ENCODE measurements at places on chromosomes 7 and 10.

DNA sequence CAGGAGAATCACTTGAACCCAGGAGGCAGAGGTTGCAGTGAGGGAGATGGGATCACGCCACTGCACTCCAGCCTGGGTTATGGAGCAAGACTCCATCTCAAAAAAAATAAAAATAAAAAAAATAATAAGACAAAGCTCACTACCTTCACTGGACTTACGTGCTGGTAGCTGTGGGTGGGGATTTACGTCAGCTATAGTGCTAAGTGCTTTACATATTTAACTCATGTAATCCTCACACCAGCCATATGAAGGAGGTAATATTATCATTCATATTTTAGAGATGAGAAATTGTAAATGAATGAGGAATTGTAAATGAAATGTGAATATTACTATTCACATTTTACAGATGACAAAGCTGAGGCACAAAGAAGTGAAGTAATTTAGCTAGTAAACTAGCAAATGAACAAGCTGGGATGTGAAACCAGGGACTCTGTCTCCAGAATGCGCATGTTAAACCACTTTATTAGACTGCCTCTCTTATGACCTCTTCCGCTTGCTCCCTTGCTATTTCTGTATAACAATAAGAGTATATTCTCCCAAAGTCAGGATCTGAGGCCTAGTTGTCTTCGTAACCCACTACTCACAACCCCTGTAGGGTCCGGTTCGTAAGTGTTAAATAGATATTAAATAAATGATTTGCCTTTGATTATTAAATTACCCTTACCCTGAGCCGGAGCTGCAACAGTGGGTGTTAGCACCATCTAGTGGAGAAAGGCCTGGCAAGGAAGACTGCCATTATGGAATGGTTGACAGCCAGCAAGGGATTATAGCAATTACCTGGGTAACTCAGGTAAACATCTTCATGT, 70.2 kb downstream of the HTR7 start:
- no peak overlapping the region for H3K27ac ChIP-seq
- H3K4me3 ChIP-seq: no peak overlapping the region
- DNase-seq: no peak
- H3K36me3 ChIP-seq: no peaks in the 10 kb centered on the region

- no peak overlapping the region for H3K27ac ChIP-seq
- no peaks in the 10 kb centered on the region for H3K36me3 ChIP-seq
- H3K27me3 ChIP-seq: peaks cover 4% of the 10 kb centered on the region
- H3K4me3 ChIP-seq: no peak overlapping the region
- H3K4me1 ChIP-seq: no peaks in the 10 kb centered on the region
- no peak for DNase-seq
Measured at GRCh38 chr10:27663621-27664020, 82.0 kb downstream of the MKX start.

GRCh38 chr7:73503229-73503628, 18.9 kb downstream of the BAZ1B start:
- peaks cover 64% of the 10 kb centered on the region for H3K36me3 ChIP-seq
- H3K27ac ChIP-seq: no peak overlapping the region
- H3K27me3 ChIP-seq: no peaks in the 10 kb centered on the region
- no peaks in the 10 kb centered on the region for H3K4me1 ChIP-seq

GRCh38 chr10:103373544-103373943, 5.8 kb downstream of the TAF5 start:
- H3K4me3 ChIP-seq: no peak overlapping the region
- H3K36me3 ChIP-seq: peaks cover 4% of the 10 kb centered on the region
- no peak overlapping the region for H3K27ac ChIP-seq
- H3K4me1 ChIP-seq: peaks cover 17% of the 10 kb centered on the region

GRCh38 chr10:3150961-3151360, 21.6 kb downstream of the PITRM1 start:
- no peak overlapping the region for H3K27ac ChIP-seq
- no peaks in the 10 kb centered on the region for H3K4me1 ChIP-seq
- H3K36me3 ChIP-seq: peaks cover 83% of the 10 kb centered on the region
- no peaks in the 10 kb centered on the region for H3K27me3 ChIP-seq

DNA sequence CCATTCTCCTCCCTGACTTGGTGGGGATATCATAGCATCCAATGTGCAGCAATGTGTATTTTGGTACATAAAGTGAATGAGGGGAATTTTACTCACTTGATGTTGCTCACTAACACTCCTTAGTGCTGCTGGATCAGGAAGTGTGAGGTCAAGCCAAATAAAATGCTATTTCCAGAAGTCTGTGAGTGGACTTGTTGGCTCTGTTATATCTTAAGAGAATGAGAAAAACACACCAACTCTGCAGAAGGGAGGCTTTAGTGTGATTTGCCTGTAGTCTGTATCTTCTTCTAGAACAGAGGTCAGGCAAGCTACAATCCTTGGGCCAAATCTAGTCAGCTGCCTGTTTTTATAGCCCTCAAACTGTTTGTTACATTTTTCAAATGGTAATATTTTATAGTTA, 154.3 kb downstream of the POLR1F start:
- no peak overlapping the region for H3K27ac ChIP-seq
- no peak for DNase-seq
- no peaks in the 10 kb centered on the region for H3K27me3 ChIP-seq
- H3K4me1 ChIP-seq: no peaks in the 10 kb centered on the region
- no peak overlapping the region for H3K4me3 ChIP-seq
- H3K36me3 ChIP-seq: no peaks in the 10 kb centered on the region

DNA sequence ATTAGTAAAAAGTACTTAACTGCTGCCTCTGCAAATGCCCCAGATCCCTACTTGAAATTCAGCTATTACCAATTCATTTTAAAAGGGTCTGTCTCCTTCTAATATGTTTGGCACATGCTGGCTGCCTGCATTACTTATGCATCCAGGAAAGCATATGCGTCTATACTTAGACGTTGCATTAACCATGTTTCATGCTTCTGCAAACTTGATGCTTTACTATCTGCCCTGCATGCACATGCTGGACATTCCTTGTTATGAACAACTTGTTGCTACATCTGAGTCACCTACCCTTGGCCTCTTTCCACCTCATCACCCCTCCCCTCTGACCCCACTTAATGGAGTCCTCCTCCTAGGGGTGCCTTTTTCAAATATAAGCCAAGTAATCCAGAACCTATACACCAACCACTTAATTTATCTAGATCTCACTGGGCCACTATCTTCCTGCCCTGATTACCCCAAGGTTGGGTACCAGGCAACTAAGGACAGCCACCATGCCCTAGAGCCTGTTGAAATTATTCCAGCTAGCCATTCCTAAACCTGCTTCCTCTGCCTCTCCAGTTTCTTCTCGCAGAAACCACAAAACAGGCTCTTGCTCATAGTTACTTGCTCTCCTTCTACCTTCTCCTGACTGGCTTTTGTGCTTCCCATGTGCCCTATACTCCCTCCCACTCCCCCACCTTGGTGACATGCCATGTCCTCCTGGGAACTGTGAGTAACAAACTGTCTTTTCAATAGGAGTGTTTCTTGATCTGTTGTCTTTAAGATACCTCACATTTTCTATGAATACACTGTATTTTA, 1187.9 kb downstream of the REEP3 start:
- no peaks in the 10 kb centered on the region for H3K4me1 ChIP-seq
- no peak overlapping the region for H3K4me3 ChIP-seq
- no peaks in the 10 kb centered on the region for H3K36me3 ChIP-seq
- H3K27me3 ChIP-seq: no peaks in the 10 kb centered on the region
- no peak for DNase-seq

- no peaks in the 10 kb centered on the region for H3K36me3 ChIP-seq
- DNase-seq: no peak
- H3K27ac ChIP-seq: peak overlapping the region; percentile 69
- H3K4me3 ChIP-seq: peak overlapping the region; percentile 29
Measured at GRCh38 chr7:23469150-23469960, 936 bp downstream of the IGF2BP3 start.
